Psoas muscle (tissue), 8 donors: ENCODE measurements at places on chromosomes 2 and 18. TPM values are rescaled to one million over a fixed set of nuclear protein-coding genes. Genes with fewer than 3 reads are reported as not detected.

DNA sequence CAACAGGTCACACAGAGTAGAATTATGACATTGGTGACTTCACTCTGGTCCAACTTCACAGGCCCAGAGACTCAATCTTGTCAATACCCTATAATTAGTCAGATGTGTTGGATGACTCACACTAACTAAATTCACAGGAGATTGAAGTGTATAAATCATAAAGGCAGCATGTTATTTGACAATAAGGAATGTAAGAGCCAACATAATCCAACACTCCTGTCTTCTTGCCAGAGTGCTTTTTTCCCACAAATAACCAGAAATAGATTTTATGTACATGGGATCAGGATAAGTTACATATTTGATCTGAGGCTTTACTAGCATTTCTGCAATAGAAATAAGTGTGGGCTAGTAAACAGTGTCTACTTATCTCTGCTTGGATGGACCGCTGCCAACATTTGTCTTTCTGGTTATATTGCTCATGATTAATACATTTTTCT, 42.2 kb upstream of the ZSWIM2 start:
- no peaks in the 10 kb centered on the region for H3K36me3 ChIP-seq
- no peak overlapping the region for H3K27ac ChIP-seq
- no peaks in the 10 kb centered on the region for H3K27me3 ChIP-seq
- H3K4me1 ChIP-seq: no peaks in the 10 kb centered on the region

LHCGR gene
- not detected for total RNA-seq

- H3K4me3 ChIP-seq: no peak overlapping the region
- peaks cover 3% of the 10 kb centered on the region for H3K27me3 ChIP-seq
- H3K27ac ChIP-seq: no peak overlapping the region
- H3K36me3 ChIP-seq: no peaks in the 10 kb centered on the region
- no peak for DNase-seq
- H3K4me1 ChIP-seq: no peaks in the 10 kb centered on the region
These were observed 260.5 kb upstream of the THUMPD2 start for GRCh38 chr2:40039549-40039948.

DLX2 gene
- total RNA-seq: not detected

DNA sequence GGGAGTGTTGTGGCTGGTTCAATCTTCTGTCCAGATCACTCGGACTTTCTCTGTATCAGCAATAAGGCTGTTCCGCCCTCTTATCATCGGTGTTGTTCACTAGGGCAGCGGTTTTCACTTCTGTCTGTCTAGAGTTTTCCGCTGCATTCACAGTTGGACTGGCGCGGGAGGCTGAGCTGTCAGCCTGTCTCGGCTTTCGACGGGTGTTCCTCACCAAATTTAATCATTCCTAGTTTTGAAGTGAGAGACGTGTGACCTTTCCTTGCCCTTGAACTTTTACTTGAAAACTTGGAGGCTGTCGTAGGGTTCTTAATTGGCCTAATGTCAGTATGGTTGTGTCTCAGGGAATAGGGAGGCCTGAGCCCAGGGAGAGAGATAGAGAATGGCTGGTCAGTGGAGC, 108.3 kb downstream of the NFATC1 start:
- no peaks in the 10 kb centered on the region for H3K27me3 ChIP-seq
- H3K4me3 ChIP-seq: no peak overlapping the region
- H3K27ac ChIP-seq: no peak overlapping the region
- H3K4me1 ChIP-seq: peaks cover 27% of the 10 kb centered on the region
- DNase-seq: no peak
- no peaks in the 10 kb centered on the region for H3K36me3 ChIP-seq

DNA sequence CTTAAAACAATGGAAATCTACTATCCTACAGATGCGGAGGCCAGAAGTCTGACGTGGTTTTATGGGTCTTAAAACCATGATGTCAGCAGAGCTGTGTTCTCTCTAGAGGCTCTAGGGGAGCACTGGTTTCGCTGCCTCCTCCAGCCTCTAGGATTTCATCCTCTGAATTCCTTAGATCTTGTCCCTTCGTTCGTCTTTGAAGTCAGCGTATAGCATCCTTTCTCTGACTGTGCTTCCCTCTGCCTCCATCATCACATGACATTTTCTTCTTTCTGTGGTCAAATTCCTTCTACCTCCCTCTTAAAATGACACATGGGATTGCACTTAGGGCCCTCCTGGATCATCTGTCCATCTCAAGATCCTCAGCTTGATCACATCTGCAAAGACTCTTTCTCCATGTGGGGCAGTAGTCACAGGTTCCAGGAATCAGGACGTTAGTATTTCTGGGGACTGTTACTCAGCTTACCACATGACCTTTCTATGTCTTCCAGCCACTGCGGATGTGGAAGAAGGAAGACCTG, 22.7 kb upstream of the NCK2 start:
- DNase-seq: no peak
- H3K27ac ChIP-seq: no peak overlapping the region
- H3K36me3 ChIP-seq: no peaks in the 10 kb centered on the region
- no peak overlapping the region for H3K4me3 ChIP-seq
- peaks cover 10% of the 10 kb centered on the region for H3K4me1 ChIP-seq

- no peaks in the 10 kb centered on the region for H3K4me1 ChIP-seq
- no peak overlapping the region for H3K4me3 ChIP-seq
- H3K27me3 ChIP-seq: no peaks in the 10 kb centered on the region
- H3K27ac ChIP-seq: no peak overlapping the region
- no peak for DNase-seq
- H3K36me3 ChIP-seq: no peaks in the 10 kb centered on the region
These were observed 31.8 kb upstream of the KCNE4 start for GRCh38 chr2:223019987-223020717.

SCYGR4 gene
- not detected for total RNA-seq

ANO7 gene
- 1.8 TPM for total RNA-seq

DNA sequence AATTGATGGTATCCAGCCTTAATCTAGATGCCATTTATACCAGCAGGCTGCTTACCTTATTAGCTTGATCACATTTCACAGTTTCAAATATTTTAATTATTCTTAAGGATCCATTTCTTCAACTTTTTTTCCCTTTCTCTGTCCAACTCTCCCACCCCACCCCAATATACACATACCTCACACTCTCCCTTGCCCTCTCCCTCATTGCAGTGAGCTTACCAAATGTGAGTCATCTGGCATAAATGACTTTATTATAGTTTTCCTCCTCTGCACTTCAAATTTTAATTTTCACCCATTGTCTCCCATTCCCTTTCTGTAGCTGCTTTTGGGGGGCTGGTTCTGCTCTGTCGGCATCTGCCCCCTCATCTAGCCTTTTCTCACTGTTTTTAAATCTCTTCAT, 12.9 kb downstream of the HTR2B start:
- no peaks in the 10 kb centered on the region for H3K27me3 ChIP-seq
- H3K27ac ChIP-seq: no peak overlapping the region
- no peaks in the 10 kb centered on the region for H3K4me1 ChIP-seq
- no peak overlapping the region for H3K4me3 ChIP-seq
- DNase-seq: no peak
- H3K36me3 ChIP-seq: peaks cover 8% of the 10 kb centered on the region

DNA sequence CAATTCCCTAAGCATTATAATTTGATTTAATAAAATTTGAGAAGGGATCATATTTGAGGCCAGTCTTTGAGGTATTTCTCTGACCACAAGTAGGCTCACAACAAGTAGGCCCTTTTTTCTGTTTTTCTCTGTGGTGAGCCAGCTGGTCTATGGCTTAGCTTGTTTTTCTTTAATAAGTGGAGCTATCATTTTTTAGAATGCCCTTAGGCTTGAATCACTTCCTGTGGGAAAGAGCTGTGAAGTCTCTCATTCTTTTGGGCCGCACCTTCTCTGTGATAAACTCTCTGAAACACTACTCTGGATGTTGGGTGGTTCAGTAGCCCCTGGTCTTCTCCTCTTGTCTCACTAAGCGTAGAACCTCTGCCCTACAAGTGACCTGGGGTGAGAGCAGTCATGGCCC, 235.9 kb downstream of the SUCLG1 start:
- no peak for DNase-seq
- no peak overlapping the region for H3K27ac ChIP-seq
- no peaks in the 10 kb centered on the region for H3K36me3 ChIP-seq
- H3K4me3 ChIP-seq: no peak overlapping the region

DNA sequence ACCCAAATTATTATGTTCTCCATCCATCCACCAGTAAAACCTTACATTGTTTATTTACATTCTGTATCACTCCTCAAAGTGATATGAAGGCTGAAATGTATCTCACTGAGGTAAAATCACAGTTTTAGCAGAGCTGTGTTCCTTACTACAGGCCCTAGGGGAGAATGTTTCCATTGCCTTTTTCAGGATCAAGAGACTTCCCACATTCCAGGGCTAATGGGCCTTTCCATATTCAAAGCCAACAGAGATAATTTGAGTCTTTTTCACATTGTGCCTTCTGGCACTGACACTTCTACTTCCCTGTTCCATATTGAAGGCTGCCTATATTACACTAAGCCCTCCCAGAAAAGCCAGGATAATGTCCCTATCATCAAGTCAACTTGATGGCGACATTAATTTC, 20.0 kb downstream of the NETO1 start:
- H3K4me1 ChIP-seq: no peaks in the 10 kb centered on the region
- no peak overlapping the region for H3K27ac ChIP-seq

GRCh38 chr2:239400596-239401066, at the start of gene HDAC4:
TSS of gene HDAC4 (minus strand) at chr2:239401020. CDS start at chr2:239352699, 48,321 bp downstream.
- DNase-seq: no peak
- H3K27ac ChIP-seq: peak within 1 kb of the TSS; percentile 100
- H3K27me3 ChIP-seq: no peaks in the 10 kb centered on the region
- peaks cover 30% of the 10 kb centered on the region for H3K4me1 ChIP-seq

ALLC gene
- total RNA-seq: not detected

GRCh38 chr2:102478686-102479470, 5.9 kb downstream of the SLC9A4 start:
- no peak overlapping the region for H3K4me3 ChIP-seq
- H3K27me3 ChIP-seq: no peaks in the 10 kb centered on the region
- no peak for DNase-seq
- no peak overlapping the region for H3K27ac ChIP-seq
- H3K36me3 ChIP-seq: no peaks in the 10 kb centered on the region
- H3K4me1 ChIP-seq: peaks cover 1% of the 10 kb centered on the region

DNA sequence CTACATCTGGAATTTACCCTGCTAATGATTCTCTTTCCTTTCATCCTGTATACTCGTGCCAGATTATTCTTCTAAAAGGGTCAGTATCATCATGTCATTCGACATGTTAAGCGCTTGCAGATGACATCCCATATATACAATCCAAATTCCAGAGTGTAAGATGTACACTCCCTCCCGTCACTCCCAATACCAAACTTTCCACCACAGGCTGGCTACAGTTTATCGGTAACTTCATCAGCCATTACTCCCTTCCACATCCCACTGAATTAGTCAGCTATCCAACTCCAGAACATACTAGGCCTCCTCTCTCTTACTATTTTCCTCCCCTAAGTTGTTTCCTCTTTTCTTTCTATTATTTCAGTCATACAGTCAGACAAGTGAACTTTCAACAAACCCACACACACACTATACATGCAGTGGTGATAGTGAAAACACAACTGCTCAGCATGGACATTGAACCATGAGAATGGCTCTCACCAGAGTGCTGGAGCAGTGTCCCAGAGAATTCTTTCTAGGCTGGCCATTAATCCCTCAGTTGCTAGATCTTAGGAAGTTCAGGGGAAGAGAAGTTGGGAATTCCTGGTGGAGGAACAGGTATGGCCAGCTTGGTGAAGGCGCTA, 10.6 kb upstream of the NMI start:
- DNase-seq: no peak
- H3K36me3 ChIP-seq: no peaks in the 10 kb centered on the region
- no peak overlapping the region for H3K27ac ChIP-seq
- peaks cover 4% of the 10 kb centered on the region for H3K27me3 ChIP-seq
- no peak overlapping the region for H3K4me3 ChIP-seq

GPBAR1 gene
- total RNA-seq: 0.25 TPM

CIDEA gene
- not detected for total RNA-seq

DNA sequence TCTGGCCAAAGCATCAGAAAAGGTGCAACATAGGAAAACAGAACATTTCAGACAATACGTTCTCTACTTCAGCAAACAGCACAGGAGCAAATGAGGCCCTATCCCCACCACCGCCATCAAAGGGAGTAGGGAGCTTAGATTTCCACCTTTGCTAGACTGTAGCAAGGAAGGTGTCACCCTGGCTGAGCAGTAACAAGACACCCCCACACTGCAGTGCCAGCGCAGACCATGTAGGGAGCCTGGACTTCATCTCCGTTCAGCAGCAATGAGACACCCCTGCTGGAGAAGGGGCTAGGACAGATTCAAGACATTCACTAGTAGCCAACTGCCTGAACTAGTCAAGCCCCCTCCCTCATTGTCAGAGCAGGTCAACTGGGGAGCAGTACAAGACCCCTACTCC, 160.1 kb upstream of the CBLN2 start:
- no peaks in the 10 kb centered on the region for H3K4me1 ChIP-seq
- H3K27ac ChIP-seq: no peak overlapping the region
- H3K4me3 ChIP-seq: no peak overlapping the region
- H3K27me3 ChIP-seq: no peaks in the 10 kb centered on the region
- H3K36me3 ChIP-seq: no peaks in the 10 kb centered on the region

SLC30A3 gene
- total RNA-seq: 0.10 TPM

DNA sequence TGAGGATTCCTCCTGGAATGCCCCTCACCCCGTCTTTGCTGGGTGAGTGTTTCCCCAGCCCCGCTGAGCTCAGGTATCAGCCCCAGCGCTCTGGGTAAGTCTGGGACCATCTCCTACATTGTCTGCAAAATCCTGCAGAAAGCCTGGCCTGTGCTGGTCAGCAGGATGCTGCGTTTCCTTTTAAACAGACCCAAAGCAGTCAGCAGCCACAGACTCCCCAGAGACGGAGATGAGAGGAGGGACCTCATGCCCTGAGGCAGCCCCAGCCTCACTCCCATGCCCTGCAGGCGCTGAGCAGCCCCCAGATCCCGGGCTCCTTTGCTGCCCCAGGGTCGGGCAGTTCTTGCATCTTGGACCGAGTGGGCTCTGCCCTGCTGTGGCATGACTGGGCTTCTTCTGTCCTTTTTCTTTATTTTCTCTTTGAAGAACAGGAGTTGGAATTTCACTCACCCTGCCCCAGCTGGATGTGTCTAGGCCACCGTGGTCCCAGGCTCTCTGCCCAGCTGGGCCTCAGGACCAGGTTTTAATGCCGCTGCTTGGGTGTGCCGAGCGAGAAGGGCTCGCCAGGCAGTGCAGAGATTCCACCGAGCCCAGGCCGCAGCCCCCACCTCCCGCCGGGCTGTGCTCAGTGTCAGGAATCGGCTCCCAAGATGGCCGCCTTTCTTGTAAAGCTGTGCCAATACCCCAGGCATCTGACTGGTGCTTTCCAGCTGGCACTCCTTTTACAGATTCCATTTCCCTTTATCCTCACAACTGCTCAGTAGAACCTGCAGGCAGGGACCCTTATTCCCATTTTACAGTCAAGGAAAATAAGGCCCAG, 43.6 kb downstream of the ODC1 start:
- H3K36me3 ChIP-seq: no peaks in the 10 kb centered on the region
- H3K27ac ChIP-seq: peak overlapping the region; percentile 80
- H3K4me3 ChIP-seq: peak overlapping the region; percentile 2
- H3K4me1 ChIP-seq: peaks cover 50% of the 10 kb centered on the region
- DNase-seq: no peak
- no peaks in the 10 kb centered on the region for H3K27me3 ChIP-seq

GRCh38 chr2:132891498-132891897, 221.5 kb upstream of the LYPD1 start:
- no peaks in the 10 kb centered on the region for H3K27me3 ChIP-seq
- no peaks in the 10 kb centered on the region for H3K36me3 ChIP-seq
- no peak overlapping the region for H3K27ac ChIP-seq
- no peak overlapping the region for H3K4me3 ChIP-seq
- no peak for DNase-seq

GRCh38 chr18:11502368-11502767, 107.0 kb upstream of the SLC35G4 start:
- H3K27ac ChIP-seq: no peak overlapping the region
- no peak for DNase-seq
- peaks cover 10% of the 10 kb centered on the region for H3K4me1 ChIP-seq

GRCh38 chr18:29841631-29842030, 1200.9 kb downstream of the DSC3 start:
- no peaks in the 10 kb centered on the region for H3K27me3 ChIP-seq
- H3K36me3 ChIP-seq: no peaks in the 10 kb centered on the region
- H3K4me3 ChIP-seq: no peak overlapping the region
- no peak for DNase-seq
- H3K27ac ChIP-seq: no peak overlapping the region
